B cell (primary cell): ENCODE measurements at places on chromosomes 12 and 14. TPM values are rescaled to one million over a fixed set of nuclear protein-coding genes. Genes with fewer than 3 reads are reported as not detected.

DNA sequence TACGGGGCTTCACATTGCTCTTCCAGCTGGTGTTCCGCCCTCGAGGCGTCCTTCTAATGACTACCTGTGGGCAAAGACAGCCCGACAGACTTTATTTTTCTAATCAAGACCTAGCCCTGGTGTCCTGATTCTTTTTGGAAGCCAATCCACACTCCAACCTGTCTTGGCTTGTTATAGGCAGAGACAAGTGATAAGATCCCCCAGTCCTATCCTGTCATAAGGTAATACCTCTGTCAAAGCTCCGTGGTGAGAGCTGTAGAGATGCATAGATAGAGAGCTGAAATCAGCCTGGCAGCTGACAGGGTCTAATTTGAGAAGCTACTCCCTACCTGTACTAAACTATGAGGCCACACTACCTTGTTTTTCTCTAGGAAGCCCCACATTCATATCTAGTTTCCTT lies 11.5 kb upstream of the WNK1 start:
- H3K27ac ChIP-seq: no peak overlapping the region
- peaks cover 10% of the 10 kb centered on the region for H3K4me1 ChIP-seq
- H3K4me3 ChIP-seq: no peak overlapping the region
- no peaks in the 10 kb centered on the region for H3K27me3 ChIP-seq
- H3K36me3 ChIP-seq: no peaks in the 10 kb centered on the region

GRCh38 chr12:3299929-3300832 lies 190.8 kb upstream of the PRMT8 start:
- peak; percentile 89 for DNase-seq
- no peak overlapping the region for H3K27ac ChIP-seq
- peak overlapping the region; percentile 35 for H3K4me3 ChIP-seq
- no peaks in the 10 kb centered on the region for H3K36me3 ChIP-seq
- peaks cover 16% of the 10 kb centered on the region for H3K4me1 ChIP-seq

Gene KLHDC1
- polyA plus RNA-seq: 2.8 and 3.0 TPM in 2 replicates

Gene KRT85
- not detected in 2 replicates for polyA plus RNA-seq

GRCh38 chr12:4850857-4851380 lies 58.8 kb upstream of the KCNA1 start:
- no peak overlapping the region for H3K4me3 ChIP-seq
- DNase-seq: no peak
- H3K4me1 ChIP-seq: peaks cover 5% of the 10 kb centered on the region
- H3K36me3 ChIP-seq: no peaks in the 10 kb centered on the region
- H3K27me3 ChIP-seq: no peaks in the 10 kb centered on the region

DNA sequence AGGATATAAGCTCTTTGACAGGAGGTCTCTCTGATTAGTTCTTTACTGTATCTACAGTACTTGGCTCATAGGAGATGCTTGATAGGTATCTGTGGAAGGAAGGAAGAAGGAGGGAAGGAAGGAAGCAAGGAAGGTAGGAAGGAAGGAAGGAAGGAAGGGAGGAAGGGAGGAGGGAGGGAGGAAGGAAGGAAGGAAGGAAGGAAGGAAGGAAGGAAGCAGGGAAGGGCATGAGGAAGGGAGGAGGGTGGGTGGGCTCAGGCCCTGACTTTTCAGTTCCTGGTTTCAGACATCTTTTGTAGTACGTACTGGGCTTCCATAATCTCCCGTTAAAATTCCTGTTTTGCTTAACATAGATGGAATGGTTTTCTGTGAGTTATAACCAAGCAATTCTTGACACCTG lies 175.0 kb upstream of the NUDT4 start:
- no peaks in the 10 kb centered on the region for H3K36me3 ChIP-seq
- H3K4me3 ChIP-seq: no peak overlapping the region
- no peak for DNase-seq
- H3K27ac ChIP-seq: no peak overlapping the region
- no peaks in the 10 kb centered on the region for H3K27me3 ChIP-seq
- H3K4me1 ChIP-seq: no peaks in the 10 kb centered on the region
